Breast epithelium (tissue), 4 donors: ENCODE measurements at places on chromosomes 4 and X. TPM values are rescaled to one million over a fixed set of nuclear protein-coding genes. Genes with fewer than 3 reads are reported as not detected.

Gene SPOCK3
- total RNA-seq = 2.8 TPM

Gene FRAS1
- 4.9 TPM for total RNA-seq

Gene USP17L28
- total RNA-seq = not detected

DNA sequence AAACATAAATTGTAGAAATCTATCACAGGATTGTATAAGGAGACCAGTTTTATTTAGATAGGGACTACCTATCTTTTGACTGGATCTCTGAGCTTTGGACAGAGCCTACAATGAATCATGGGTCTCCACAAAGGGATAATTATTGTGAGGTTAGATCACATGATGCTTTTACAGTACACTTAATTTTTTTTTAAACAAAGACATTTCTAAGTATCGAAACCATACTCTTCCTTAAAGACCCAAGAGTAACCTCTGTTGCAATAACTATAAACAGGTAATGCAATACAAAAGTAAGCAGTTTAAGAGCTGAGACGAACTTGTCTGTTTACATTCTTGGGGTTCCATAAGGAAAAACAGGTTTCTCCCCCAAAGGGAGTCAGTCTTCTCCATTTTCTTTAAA is 64.3 kb upstream of the GABRE start:
- no peak overlapping the region for H3K4me3 ChIP-seq
- H3K27ac ChIP-seq = no peak overlapping the region
- no peaks in the 10 kb centered on the region for H3K36me3 ChIP-seq

GRCh38 chrX:120446498-120446897 is 22.6 kb downstream of the LAMP2 start:
- peaks cover 4% of the 10 kb centered on the region for H3K27me3 ChIP-seq
- DNase-seq = no peak
- H3K4me1 ChIP-seq = no peaks in the 10 kb centered on the region
- H3K36me3 ChIP-seq = no peaks in the 10 kb centered on the region
- no peak overlapping the region for H3K4me3 ChIP-seq

GRCh38 chr4:40164459-40164858 is 32.4 kb upstream of the RHOH start:
- H3K27me3 ChIP-seq = no peaks in the 10 kb centered on the region
- H3K36me3 ChIP-seq = no peaks in the 10 kb centered on the region
- H3K4me3 ChIP-seq = no peak overlapping the region
- no peak for DNase-seq
- no peaks in the 10 kb centered on the region for H3K4me1 ChIP-seq

GRCh38 chr4:4677556-4678522 is 136.0 kb upstream of the STX18 start:
- no peaks in the 10 kb centered on the region for H3K27me3 ChIP-seq
- H3K27ac ChIP-seq = no peak overlapping the region
- no peaks in the 10 kb centered on the region for H3K36me3 ChIP-seq

- H3K4me1 ChIP-seq = no peaks in the 10 kb centered on the region
- H3K27me3 ChIP-seq = no peaks in the 10 kb centered on the region
- H3K4me3 ChIP-seq = no peak overlapping the region
- no peaks in the 10 kb centered on the region for H3K36me3 ChIP-seq
Measured at GRCh38 chrX:23845351-23845817, 62.4 kb downstream of the APOO start.

DNA sequence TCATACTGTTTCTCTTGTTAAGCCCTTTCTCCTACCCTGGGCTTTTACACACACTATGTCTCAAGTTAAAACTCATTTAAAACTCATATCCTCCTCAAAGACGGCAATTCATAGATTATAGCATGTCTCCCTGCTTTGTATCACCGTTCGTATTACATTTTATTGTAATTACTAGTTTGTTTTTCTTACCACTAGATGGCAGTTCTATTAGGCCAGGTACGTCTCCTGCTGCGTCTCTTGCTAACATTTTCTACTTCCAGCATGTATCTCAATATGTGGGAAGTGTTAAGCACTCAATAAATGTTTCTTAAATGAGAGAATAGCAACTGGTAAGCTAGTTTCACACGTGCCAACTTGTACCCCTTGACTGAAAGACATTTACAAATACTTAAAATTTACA is 450.3 kb upstream of the PCDH7 start:
- H3K27ac ChIP-seq = no peak overlapping the region
- H3K4me1 ChIP-seq = no peaks in the 10 kb centered on the region
- H3K36me3 ChIP-seq = no peaks in the 10 kb centered on the region

GRCh38 chr4:157898836-157899605 is 273.8 kb downstream of the GASK1B start:
- no peak overlapping the region for H3K27ac ChIP-seq
- H3K4me1 ChIP-seq = no peaks in the 10 kb centered on the region
- no peaks in the 10 kb centered on the region for H3K27me3 ChIP-seq
- no peaks in the 10 kb centered on the region for H3K36me3 ChIP-seq

GRCh38 chr4:13493793-13494192 is 9.7 kb upstream of the RAB28 start:
- no peak for DNase-seq
- H3K27me3 ChIP-seq = peaks cover 7% of the 10 kb centered on the region
- H3K27ac ChIP-seq = no peak overlapping the region
- no peaks in the 10 kb centered on the region for H3K4me1 ChIP-seq
- no peak overlapping the region for H3K4me3 ChIP-seq
